Naive thymus-derived CD8-positive, alpha-beta T cell (primary cell): ENCODE measurements at places on chromosomes 7 and 10. TPM values are rescaled to one million over a fixed set of nuclear protein-coding genes. Genes with fewer than 3 reads are reported as not detected.

DYDC2 gene
- total RNA-seq = not detected

ANKRD61 gene
- not detected for total RNA-seq

- no peak for DNase-seq
- H3K4me1 ChIP-seq = peaks cover 13% of the 10 kb centered on the region
- H3K27ac ChIP-seq = no peak overlapping the region
- no peaks in the 10 kb centered on the region for H3K27me3 ChIP-seq
- H3K36me3 ChIP-seq = no peaks in the 10 kb centered on the region
Measured at GRCh38 chr7:155342313-155342712, 44.6 kb downstream of the INSIG1 start.

DNA sequence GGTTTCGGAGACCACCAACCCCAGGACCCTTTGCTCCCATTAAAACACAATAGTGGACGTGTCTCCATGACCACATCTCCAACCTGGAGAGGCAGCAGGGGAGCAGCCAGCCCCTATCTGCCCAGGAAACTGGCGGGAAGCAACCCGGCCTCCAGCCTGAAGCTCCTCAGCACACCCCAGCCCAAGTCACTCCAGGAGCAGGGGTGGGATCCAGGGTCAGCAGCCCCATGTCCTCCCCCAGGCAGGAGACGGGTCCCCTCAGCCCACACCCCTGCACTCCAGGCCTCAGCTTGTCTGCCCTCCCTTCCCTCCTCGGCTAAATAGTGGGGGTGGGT is 601 bp downstream of the ADAM8 start:
- peaks cover 4% of the 10 kb centered on the region for H3K4me1 ChIP-seq
- peaks cover 2% of the 10 kb centered on the region for H3K36me3 ChIP-seq
- H3K27me3 ChIP-seq = no peaks in the 10 kb centered on the region
- no peak for DNase-seq
- H3K4me3 ChIP-seq = peak overlapping the region; percentile 79

- H3K4me3 ChIP-seq = no peak overlapping the region
- H3K36me3 ChIP-seq = peaks cover 20% of the 10 kb centered on the region
- H3K27ac ChIP-seq = no peak overlapping the region
- no peaks in the 10 kb centered on the region for H3K27me3 ChIP-seq
- no peaks in the 10 kb centered on the region for H3K4me1 ChIP-seq
Measured at GRCh38 chr10:73182568-73182967, 14.6 kb downstream of the FAM149B1 start.

- no peaks in the 10 kb centered on the region for H3K27me3 ChIP-seq
- DNase-seq = no peak
- H3K36me3 ChIP-seq = no peaks in the 10 kb centered on the region
Measured at GRCh38 chr7:106125417-106125816, 13.3 kb upstream of the SYPL1 start.

TMEM72 gene
- total RNA-seq = not detected

SORCS1 gene
- not detected for total RNA-seq

DNA sequence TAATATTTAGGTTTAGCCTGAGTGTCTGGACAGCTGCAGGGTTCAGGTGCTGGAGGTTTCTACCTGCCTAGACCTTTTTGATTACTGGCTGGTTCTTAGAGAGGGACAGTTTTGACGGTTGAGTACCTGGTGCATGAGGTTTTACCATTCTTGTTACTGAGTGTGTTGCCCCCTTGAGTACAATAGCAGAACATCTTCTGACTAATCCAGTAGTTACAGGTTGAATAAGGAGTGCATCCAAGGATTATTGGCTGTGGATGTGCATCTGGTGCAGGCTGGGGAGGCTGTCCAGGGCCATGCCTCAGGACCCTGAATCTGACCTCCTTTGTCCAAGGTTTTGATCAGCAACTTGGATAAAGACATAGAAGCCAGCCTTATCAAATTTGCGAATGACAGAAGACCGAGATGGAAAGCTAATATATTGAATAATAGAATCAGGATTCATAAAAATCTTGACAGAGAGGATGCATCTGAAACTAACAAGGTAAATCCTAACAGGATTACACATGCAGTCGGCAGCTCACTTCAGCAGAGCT is 23.1 kb downstream of the PLPP4 start:
- H3K4me3 ChIP-seq = no peak overlapping the region
- no peak overlapping the region for H3K27ac ChIP-seq
- DNase-seq = no peak
- peaks cover 6% of the 10 kb centered on the region for H3K27me3 ChIP-seq

HEPACAM2 gene
- total RNA-seq = not detected

GRCh38 chr10:84258034-84258695 is 13.3 kb downstream of the RGR start:
- no peak overlapping the region for H3K27ac ChIP-seq
- H3K36me3 ChIP-seq = no peaks in the 10 kb centered on the region
- DNase-seq = no peak
- peaks cover 4% of the 10 kb centered on the region for H3K4me1 ChIP-seq
- H3K4me3 ChIP-seq = no peak overlapping the region
- peaks cover 26% of the 10 kb centered on the region for H3K27me3 ChIP-seq

GRCh38 chr10:50467209-50467608 is 156.5 kb downstream of the SGMS1 start:
- peaks cover 58% of the 10 kb centered on the region for H3K4me1 ChIP-seq
- H3K27ac ChIP-seq = no peak overlapping the region
- no peaks in the 10 kb centered on the region for H3K27me3 ChIP-seq
- no peaks in the 10 kb centered on the region for H3K36me3 ChIP-seq
- DNase-seq = no peak

GRCh38 chr10:78199005-78199725 is 165.5 kb downstream of the RPS24 start:
- no peak for DNase-seq
- no peaks in the 10 kb centered on the region for H3K36me3 ChIP-seq
- peaks cover 2% of the 10 kb centered on the region for H3K4me1 ChIP-seq
- H3K27ac ChIP-seq = no peak overlapping the region
- H3K27me3 ChIP-seq = peaks cover 3% of the 10 kb centered on the region

ASZ1 gene
- total RNA-seq = not detected

GRCh38 chr10:9999627-10000026 is 1018.0 kb upstream of the CELF2 start:
- no peaks in the 10 kb centered on the region for H3K27me3 ChIP-seq
- H3K4me3 ChIP-seq = no peak overlapping the region
- H3K36me3 ChIP-seq = no peaks in the 10 kb centered on the region
- H3K4me1 ChIP-seq = no peaks in the 10 kb centered on the region
- DNase-seq = no peak

- H3K36me3 ChIP-seq = no peaks in the 10 kb centered on the region
- no peak overlapping the region for H3K27ac ChIP-seq
- H3K27me3 ChIP-seq = peaks cover 4% of the 10 kb centered on the region
- no peak for DNase-seq
Measured at GRCh38 chr10:44180321-44181168, 204.4 kb downstream of the CXCL12 start.

GRCh38 chr7:37916673-37917660 is at the start of gene SFRP4:
TSS of gene SFRP4 (minus strand) at chr7:37916817. CDS start at chr7:37916537, 280 bp downstream.
- H3K4me1 ChIP-seq = peaks cover 10% of the 10 kb centered on the region
- no peak for DNase-seq
- H3K27me3 ChIP-seq = peaks cover 69% of the 10 kb centered on the region
- H3K36me3 ChIP-seq = no peaks in the 10 kb centered on the region
- H3K27ac ChIP-seq = no peak within 1 kb of the TSS

GRCh38 chr10:88347597-88348304 is 235.4 kb downstream of the RNLS start:
- H3K4me3 ChIP-seq = no peak overlapping the region
- H3K27ac ChIP-seq = no peak overlapping the region
- no peaks in the 10 kb centered on the region for H3K36me3 ChIP-seq
- no peaks in the 10 kb centered on the region for H3K27me3 ChIP-seq

DNA sequence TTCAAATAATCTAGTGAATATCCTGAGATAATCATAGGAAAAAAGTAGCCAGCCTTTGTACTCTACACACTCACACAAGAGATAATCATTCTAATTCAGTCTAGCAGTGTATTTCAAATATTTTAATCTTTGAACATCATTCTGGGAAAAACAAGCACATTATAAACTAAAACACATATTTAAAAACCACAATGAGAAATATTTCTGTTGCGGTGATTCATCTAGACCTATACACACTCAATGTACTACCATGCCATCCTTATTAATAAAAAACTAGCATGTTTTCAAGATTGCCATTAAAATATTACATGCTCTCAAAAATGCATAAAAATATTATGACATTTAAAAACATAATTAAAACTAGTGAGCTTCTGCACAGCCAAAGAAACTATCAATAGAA is 11.8 kb downstream of the COG5 start:
- H3K27me3 ChIP-seq = no peaks in the 10 kb centered on the region
- H3K36me3 ChIP-seq = peaks cover 80% of the 10 kb centered on the region
- no peak for DNase-seq
- H3K27ac ChIP-seq = no peak overlapping the region

- H3K4me1 ChIP-seq = peaks cover 16% of the 10 kb centered on the region
- DNase-seq = no peak
- H3K27ac ChIP-seq = no peak overlapping the region
- H3K4me3 ChIP-seq = no peak overlapping the region
- H3K27me3 ChIP-seq = no peaks in the 10 kb centered on the region
- H3K36me3 ChIP-seq = peaks cover 6% of the 10 kb centered on the region
Measured at GRCh38 chr7:134850066-134850465, 70.6 kb downstream of the CALD1 start.

DNA sequence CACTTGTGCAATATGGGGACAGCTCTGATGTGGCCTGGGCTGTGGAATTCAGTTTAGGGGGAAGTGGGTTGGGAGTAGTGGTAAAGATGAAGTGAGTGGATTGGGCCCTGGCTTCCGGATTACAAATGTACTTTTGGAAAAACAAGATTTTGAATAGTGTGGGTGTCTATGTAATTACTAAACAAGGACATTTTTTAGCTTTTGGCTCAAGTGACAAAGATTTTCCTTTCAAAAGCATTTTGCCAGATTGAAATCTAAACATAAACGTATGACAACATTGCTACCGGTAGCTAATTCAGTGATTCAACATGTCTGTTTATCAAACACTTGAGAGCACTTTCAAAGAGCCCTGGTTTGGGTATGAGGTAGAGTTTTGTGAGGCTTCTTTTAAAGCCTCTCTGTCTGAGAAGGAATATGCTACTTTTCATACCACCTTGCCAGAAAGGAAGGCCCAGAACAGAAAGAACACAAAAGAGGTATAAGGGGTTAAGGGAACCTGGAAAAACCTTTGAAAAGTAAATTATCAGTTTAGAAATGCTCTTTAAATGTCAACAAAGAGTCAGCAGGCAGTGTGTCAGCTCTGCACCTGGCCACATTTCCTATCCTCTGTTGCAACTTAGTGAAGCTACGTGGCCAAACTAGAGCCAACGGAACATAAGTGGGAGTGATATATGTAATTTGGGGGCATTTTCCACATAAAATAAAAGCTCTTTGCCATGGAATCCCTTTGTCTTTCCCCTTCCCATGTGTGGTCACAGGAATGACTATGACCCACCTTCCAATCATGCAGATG is 516.1 kb downstream of the NRG3 start:
- no peak for DNase-seq
- no peak overlapping the region for H3K27ac ChIP-seq
- no peaks in the 10 kb centered on the region for H3K27me3 ChIP-seq
- no peak overlapping the region for H3K4me3 ChIP-seq
- H3K36me3 ChIP-seq = no peaks in the 10 kb centered on the region

DNA sequence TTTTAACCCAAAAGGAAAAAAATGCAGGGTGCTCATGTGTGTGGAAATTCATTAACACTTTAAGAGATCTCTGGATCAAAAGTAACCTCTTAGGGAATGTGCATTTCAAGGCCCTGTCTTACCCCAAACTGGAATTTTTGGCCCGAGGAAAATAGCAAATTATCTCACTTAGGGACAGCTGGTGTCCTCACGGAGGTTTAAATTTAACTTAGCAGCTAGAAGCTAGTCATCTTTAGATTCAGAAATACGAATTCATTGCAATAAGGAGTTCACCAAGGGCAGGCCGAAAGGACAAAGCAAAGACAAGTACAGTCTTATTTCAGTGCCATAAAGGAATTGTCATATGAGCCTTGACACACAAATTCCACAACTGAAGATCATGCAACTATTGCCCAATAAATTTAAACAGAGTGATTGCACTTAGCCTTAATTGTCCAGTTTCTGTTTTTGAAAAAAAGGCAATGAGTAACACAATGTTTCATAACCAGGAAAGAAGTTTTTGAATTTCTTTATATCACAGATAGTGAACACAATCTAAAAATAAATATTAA is 22.4 kb upstream of the SEMA3C start:
- H3K4me3 ChIP-seq = no peak overlapping the region
- no peaks in the 10 kb centered on the region for H3K36me3 ChIP-seq
- no peak for DNase-seq
- no peaks in the 10 kb centered on the region for H3K4me1 ChIP-seq
- no peaks in the 10 kb centered on the region for H3K27me3 ChIP-seq
- no peak overlapping the region for H3K27ac ChIP-seq

ATRNL1 gene
- not detected for total RNA-seq

BMPER gene
- total RNA-seq = not detected

GRCh38 chr7:148611692-148612091 is 21.1 kb downstream of the C7orf33 start:
- peaks cover 15% of the 10 kb centered on the region for H3K4me1 ChIP-seq
- DNase-seq = no peak
- H3K27me3 ChIP-seq = peaks cover 4% of the 10 kb centered on the region
- H3K36me3 ChIP-seq = no peaks in the 10 kb centered on the region
- H3K4me3 ChIP-seq = no peak overlapping the region
- H3K27ac ChIP-seq = no peak overlapping the region

- no peak overlapping the region for H3K4me3 ChIP-seq
- no peaks in the 10 kb centered on the region for H3K4me1 ChIP-seq
- peaks cover 27% of the 10 kb centered on the region for H3K27me3 ChIP-seq
- no peaks in the 10 kb centered on the region for H3K36me3 ChIP-seq
Measured at GRCh38 chr10:130708465-130709070, 572.4 kb downstream of the GLRX3 start.
